ENCODE measurements at places on chromosomes 2 and 18.

- no peak for DNase-seq
Measured at GRCh38 chr2:74871414-74871813, 37.5 kb downstream of the HK2 start.

DNA sequence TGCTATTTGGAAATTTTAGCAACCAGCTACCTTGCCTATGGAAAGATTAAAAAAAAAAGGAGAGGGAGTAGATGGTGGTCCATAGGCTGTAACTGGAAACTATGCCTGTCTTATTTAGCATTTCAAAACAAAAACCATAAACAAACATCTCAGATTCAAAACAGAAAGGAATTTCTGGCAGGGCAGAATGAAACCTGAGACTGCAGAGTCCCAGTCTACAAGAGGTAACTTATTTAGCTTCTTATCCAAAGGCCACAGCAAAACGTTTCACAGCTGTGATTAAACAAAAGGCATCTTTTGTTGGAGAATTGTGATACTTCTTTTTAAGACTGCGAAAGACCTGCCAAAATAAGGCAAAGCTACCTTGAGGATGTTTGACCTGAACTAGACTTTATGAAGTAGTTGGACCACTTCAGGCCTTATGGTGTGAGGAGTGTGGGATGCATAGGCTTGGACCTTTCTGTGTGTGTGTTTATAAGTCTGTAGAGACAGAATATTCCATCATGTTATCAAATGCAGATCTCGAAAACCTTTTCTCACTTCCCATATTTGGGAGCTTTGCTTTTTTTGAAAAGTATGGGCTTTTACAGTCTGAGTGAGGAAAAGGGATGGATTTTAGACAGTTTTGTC, 11.0 kb downstream of the CRIM1 start:
- no peak for DNase-seq

DNA sequence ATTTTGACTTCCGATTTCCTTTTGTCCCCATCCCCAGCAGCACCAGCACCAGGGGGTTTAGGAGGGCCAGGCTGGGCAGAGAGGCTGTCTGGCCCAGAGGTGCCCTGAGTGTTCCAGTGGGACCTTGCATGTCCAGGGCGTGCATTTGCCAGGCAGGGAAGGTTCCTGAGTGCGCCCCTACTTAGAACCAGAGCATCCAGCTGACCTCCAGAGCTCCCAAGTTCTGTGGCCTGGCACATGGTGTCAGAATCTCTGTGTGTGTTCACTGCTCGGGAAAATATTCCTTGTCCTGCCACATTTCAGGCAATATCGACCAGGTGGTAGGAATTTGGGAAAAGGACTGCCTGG, 5.5 kb downstream of the SIX3 start:
- no peak for DNase-seq

- no peak for DNase-seq
Measured at GRCh38 chr2:135791418-135792190, 45.4 kb downstream of the LCT start.

- DNase-seq = no peak
Measured at GRCh38 chr18:51266773-51267172, 69.3 kb upstream of the MEX3C start.

DNA sequence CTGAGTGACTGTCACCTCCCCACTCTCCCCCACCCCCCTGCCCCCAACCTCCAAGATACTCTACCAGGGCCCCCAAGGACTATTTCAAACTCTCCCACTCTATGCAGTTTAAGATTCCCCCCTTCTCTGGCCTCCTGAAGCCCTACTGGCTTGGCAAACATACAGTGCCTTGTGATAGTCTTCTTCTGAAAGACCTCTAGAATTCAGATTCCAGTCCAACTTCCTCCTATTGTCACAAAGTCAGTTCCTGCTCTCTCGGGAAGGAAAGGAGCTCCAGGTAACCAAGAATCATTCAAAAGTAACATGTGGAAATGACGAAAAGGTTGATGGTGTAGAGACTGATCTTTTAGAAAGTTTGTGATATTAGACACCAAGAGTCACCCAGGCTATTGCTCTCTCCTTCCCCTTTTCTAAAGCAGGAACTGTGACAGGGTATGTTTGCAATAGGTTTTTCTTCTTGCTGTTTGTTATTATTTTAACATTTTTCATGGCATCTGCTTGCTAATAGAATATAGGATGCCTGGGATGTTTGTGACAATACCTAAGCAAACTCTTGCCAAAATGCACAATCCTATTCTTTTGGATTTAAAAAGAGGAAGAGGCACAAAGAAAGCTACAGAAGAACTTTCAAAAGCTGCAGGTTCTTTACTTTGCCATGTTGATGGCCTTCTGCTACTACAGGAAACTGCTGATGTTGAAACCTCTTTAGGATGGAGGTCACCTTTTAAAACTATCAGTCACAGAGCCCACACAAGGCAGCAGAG, 93.5 kb upstream of the MGAT4A start:
- DNase-seq = no peak

GRCh38 chr2:217922101-217923006, 80.4 kb downstream of the TNS1 start:
- DNase-seq = no peak

- DNase-seq = no peak
Measured at GRCh38 chr2:210086292-210086691, 83.9 kb downstream of the RPE start.

GRCh38 chr2:109452318-109453305, 161.2 kb downstream of the SEPTIN10 start:
- DNase-seq = peak; percentile 35

- DNase-seq = no peak
Measured at GRCh38 chr18:26471027-26471426, 77.3 kb downstream of the KCTD1 start.

GRCh38 chr2:63572001-63572400, 16.3 kb downstream of the WDPCP start:
- no peak for DNase-seq

DNA sequence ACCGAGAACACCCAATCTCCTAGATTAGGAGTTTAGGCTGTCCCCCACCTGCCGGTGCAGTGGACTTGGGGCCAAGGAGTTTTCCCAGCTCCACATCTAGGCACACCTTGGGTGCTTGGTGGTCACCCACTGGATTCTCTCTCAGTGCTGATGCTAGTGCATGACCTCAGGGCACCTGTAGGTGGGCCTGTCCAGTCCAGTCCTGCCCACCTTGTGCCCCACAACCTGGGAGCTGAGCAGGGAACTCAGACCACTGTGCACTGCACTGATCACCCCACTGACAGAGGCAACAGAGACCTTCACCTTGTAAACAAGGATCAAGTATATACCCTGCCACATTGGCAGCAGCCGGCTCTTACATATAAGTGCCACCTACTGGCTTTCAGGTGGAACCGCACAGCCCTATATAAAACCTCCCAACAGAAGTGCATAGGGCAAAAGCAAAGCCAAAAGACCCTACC, 12.7 kb upstream of the CDH19 start:
- no peak for DNase-seq

GRCh38 chr2:42363413-42363812, 2.4 kb upstream of the COX7A2L start:
- DNase-seq = no peak

- DNase-seq = no peak
Measured at GRCh38 chr2:211928201-211928600, 610.4 kb downstream of the ERBB4 start.

GRCh38 chr2:15059870-15060512, 427.5 kb downstream of the LRATD1 start:
- DNase-seq = no peak

- DNase-seq = no peak
Measured at GRCh38 chr2:225566798-225567197, 167.3 kb downstream of the NYAP2 start.

DNA sequence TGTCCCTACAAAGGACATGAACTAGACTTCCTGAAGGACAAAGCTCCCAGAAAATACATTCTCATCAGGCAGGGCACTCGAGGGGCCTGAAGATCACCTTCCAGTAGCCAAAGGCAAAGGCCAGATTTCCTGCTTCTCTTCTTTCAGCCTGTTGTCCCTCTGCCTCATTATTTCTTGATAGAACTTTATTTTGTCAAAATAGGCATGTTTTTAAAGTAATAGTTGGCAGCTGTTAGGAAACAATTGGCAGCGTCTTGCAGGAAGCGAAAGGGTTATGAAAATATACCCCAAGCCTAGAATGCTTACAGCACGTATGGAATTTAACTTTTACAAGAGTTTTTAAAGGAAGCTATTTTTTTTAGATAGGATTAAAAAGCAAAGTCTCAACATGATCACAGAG, 74.9 kb downstream of the LINC00305 start:
- DNase-seq = no peak

DNA sequence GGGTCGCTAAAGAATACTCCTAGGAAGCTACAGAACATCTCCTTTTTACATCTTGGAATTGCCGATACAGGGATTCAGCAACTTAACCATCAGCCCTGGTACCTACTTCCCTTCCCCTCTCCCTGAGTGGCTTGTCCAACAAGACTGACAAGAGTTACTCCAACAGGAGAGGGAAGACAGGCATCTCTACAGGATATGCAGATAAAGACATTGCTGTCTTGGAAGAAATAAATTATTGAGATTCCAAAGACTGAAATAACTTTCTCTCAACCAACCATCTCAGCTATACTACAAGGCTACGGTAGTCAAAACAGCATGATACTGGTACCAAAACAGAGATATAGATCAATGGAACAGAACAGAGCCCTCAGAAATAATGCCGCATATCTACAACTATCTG, 87.2 kb downstream of the TRABD2A start:
- DNase-seq = no peak

GRCh38 chr2:150572194-150572766, 84.8 kb upstream of the RND3 start:
- no peak for DNase-seq

DNA sequence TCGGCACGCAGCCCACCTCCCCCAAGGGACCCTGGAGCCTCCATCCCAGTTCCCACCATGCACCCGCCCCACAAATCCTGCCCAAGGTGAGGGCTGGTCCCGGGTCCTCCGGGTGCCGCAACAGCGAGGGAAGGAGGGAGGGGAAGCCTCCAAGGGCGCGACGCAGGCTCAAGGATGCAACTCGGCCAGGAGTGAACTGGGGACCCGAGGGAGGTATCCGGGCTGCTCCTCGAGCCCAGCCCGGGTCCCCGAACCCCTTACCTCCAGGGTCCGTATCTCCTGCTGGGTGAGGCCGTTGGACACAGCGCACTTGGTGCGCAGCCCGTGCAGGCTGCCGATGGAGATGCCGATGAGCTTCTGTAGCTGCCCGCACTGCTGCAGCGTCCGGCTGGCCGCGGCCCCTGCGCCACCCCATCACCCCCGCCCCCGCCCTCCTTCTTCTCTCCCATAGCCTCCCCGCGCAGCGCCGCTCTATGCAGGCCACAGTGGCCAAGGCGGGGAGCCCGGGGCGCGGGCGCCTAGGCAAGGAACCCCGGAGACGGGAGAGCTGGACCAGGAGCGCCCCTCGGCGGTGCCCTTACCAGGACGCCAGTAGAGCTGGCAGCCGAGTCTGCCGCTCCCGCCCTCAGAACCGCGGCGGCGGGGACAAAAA, 124.1 kb downstream of the ANKRD30BL start:
- DNase-seq = peak; percentile 53

GRCh38 chr2:24182507-24182906, 7.7 kb downstream of the FAM228A start:
- no peak for DNase-seq

DNA sequence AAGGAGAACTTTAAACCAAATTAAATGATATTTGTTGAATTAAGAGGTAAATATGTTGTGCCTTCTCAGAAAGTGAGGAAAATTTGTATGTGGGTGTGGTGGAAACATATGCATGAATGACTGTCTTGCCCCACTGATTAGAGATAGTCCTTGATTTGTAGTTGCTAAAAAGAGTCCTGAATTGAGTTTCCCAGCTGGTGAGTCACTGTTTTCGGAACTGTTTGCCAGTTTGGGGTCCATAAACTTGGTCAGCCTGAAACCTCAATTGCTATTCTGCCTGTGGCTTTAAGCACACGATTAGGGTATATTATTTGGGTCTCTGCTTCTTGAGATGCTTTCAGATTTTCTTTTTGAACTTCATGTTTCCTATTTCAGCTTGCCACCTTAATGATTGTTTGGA, 53.3 kb downstream of the PIKFYVE start:
- no peak for DNase-seq

- DNase-seq = no peak
Measured at GRCh38 chr2:119820275-119820674, 60.6 kb downstream of the PTPN4 start.

GRCh38 chr2:210839034-210839433, 282.6 kb downstream of the CPS1 start:
- DNase-seq = no peak

GRCh38 chr2:231795525-231796327, 9.5 kb downstream of the COPS7B start:
- DNase-seq = no peak

DNA sequence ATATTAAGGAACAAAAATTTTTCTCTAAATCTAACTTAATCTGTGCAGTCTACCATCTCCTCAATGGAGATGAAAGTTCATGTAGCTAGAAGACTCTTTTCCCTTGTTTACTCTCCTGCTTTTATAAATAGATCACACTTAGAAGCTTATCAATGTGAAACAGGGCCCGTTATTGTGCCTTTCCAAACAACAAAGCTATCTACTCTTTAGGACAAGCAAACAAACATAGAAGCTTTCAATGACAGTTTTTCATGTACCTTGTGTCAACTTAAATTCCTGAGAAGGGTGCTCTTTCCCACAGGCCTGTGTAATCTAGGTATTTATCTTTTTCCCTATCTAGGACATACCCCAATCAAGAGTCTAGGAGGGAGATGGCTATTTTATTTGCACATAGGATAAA, 247.8 kb upstream of the CWC22 start:
- no peak for DNase-seq

DNA sequence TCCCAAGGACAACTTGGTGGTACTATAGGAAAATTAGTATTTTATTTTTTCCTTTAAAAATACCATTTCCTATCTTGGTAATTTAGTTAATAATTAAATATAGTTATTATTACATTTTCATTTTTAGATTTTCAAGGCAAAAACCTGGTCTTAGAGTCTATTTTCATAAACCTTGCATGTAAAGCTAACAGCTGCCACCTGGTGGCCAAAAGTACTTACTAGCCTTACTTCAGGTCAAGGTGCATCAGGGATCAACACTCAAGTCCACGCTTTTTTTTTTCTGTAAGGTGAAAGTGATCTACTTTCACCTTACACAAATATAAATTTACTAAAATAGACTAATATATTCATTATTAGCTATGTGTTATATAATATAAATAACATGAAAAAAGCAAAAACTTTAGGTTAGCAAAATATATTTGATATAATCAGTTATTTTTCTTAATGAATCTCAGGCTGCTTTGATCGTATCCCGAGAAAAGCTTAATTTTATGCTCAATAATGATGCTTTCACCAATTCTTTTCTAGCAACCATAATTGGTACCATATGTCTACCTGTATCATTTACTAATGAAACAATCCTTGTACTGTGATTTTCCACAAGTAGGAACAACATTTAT, 62.5 kb downstream of the RELCH start:
- peak; percentile 60 for DNase-seq

GRCh38 chr2:219538504-219538951, 5.1 kb downstream of the CHPF start:
- DNase-seq = peak; percentile 72

DNA sequence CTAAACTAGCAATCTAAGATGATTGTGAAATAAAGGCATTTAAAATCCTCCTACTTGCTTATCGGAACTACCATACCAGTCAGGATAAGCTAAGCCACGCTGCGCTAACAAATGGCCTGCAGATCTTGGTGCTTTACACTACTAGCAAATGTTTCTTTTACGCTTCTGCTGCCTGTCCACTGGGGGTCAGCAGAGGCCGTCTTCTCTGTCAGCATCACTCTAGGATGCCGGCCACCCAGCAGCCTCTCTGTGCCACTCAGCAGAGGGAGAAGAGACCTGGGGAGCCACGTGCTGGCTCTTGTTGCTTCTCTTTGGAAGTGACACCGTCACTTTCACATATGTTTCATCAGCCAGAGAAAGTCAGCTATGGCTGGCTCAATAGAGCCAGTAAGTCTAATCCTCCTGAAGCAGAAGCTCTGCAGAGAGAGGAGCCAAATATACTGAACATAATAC, 36.6 kb downstream of the COPS8 start:
- DNase-seq = peak; percentile 66

Measured in right forelimb (tissue), 1 donor.